ENCODE measurements at places on chromosomes 4 and X.

DNA sequence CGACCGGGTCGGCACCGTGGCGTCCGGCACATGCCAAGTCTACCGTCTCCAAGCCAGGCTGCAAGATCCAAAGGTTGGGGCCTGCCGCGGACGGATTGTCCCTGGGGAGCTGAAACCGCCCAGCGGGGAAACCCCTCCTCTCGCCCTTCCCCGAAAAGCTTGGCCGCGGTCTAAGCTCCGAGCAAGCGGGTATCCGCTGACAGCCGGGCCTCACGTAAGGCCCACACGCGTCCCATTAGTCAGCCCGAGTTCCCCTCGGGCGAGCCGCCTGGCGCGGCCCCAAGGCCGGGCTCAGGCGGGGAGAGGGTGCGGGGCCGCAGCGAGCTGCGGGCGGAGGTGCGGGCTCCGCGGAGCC is 6.8 kb upstream of the BCOR start:
- no peak for DNase-seq

DNA sequence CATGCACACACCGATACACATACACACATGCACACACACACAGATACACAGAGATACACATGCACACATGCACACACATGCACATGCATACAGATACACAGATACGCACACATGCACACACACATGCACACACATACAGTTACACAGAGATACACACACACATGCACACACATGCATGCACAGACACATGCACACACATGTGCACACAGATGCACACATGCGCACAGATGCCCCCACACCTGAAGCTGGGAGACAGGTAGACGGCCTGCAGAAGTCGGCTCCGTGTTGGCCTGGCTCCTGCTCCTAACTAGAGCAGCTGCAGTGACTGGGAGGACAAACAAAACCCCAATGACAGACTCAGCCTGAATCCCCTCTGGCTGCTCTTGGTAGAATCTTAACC is 46.8 kb downstream of the PSAPL1 start:
- DNase-seq: no peak

GRCh38 chrX:23819385-23820234 is 36.6 kb downstream of the SAT1 start:
- DNase-seq: no peak

DNA sequence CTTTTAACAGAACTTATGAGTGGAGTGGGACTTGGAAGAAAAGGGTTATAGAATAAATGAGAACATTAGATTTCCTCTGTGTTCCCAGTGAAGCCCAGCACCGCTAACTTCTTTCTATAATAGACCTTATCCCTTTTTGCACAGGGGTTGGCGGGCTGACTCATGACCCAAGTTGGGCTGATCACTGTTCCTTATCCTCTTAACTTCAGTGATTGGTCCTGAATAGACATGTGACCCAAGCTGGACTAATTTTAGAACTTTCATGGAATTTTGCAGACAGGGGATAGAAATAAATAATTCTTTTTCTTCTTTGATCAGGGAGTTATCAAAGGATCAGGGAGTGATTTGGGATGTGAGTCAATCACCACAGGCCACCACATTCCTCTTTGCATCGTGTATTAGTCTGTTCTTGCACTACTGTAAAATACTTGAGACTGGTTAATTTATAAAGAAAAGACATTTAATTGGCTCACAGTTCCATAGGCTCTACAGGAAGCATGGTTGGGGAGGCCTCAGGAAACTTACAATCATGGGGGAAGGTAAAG is 75.9 kb downstream of the UCHL1 start:
- no peak for DNase-seq

Measured in NCI-H187 (cell line).